ENCODE measurements at places on chromosomes 4 and X. TPM values are rescaled to one million over a fixed set of nuclear protein-coding genes. Genes with fewer than 3 reads are reported as not detected.

The SRPK3 gene
- total RNA-seq, result 0.40 TPM

The PDLIM3 gene
- 3.3 TPM for total RNA-seq

DNA sequence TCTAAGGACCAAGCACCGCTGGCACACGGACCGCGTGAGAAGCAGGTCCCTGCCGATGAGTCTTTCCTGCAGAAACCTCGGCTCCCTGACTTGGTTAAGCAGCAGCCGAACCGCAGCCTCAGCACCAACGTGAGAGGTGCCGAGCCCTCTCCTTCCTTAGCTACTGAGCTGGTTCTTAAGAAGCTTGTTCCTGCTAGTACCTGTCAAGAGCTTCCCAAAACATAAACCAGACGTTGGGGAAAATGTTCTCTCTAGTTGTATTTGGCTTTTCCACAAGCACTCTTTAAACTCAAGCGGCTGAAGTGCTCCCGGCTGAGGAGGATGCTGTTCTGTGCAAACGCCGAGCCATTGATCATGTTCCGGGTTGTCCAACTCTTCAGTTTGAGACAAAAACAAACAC lies 29.3 kb upstream of the TLR3 start:
- no peaks in the 10 kb centered on the region for H3K36me3 ChIP-seq
- H3K27me3 ChIP-seq, result no peaks in the 10 kb centered on the region
- no peaks in the 10 kb centered on the region for H3K4me1 ChIP-seq
- DNase-seq, result no peak
- no peak overlapping the region for H3K4me3 ChIP-seq

GRCh38 chrX:129574214-129574613 lies 34.2 kb downstream of the OCRL start:
- no peaks in the 10 kb centered on the region for H3K27me3 ChIP-seq
- H3K27ac ChIP-seq, result no peak overlapping the region
- DNase-seq, result no peak

- 0 out of 2 replicates have a peak, but pooled peaks cover 10% of the 10 kb centered on the region for H3K36me3 ChIP-seq
- DNase-seq, result no peak
- H3K27me3 ChIP-seq, result no peaks in the 10 kb centered on the region
- no peak overlapping the region for H3K4me3 ChIP-seq
Observed at GRCh38 chrX:119407681-119408080, 8.5 kb downstream of the SLC25A43 start.

DNA sequence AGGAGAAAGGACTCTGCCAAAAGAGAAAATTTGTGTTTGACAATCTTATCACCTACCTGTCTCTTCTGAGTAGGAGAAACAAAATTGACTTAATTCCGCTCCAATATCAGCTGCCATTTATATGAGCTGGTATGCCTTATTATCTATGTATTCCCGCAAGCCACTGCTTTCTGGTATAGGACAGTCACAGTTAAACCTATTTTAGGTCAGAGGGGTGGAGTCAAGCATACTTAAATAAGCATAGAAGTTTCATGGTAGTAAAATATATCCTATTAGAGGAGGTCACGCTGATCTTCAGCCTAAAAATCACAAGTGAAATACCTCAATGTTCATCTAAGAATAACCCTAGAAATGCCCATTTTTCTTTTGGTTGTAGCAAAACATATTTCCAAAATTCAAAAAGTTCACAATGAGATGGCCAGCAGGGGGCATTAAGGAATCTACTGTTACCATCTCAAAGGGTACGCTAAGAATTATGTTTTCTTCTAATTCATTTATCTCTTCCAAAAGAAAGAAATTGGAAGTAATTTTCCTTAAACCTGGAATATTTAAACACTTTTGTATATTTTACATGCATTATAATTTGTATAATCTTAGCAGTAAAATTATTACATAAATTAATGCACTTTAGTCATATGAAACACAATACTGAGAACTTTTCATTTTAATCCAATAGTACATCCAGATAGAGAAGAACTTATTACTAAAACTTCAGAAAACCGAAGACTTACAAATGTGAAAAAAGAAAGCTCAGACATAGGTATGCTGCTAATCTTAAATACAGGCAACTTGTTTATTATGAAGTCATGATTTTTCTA lies 10.5 kb downstream of the PPAT start:
- DNase-seq, result no peak
- H3K4me3 ChIP-seq, result no peak overlapping the region
- no peaks in the 10 kb centered on the region for H3K36me3 ChIP-seq

DNA sequence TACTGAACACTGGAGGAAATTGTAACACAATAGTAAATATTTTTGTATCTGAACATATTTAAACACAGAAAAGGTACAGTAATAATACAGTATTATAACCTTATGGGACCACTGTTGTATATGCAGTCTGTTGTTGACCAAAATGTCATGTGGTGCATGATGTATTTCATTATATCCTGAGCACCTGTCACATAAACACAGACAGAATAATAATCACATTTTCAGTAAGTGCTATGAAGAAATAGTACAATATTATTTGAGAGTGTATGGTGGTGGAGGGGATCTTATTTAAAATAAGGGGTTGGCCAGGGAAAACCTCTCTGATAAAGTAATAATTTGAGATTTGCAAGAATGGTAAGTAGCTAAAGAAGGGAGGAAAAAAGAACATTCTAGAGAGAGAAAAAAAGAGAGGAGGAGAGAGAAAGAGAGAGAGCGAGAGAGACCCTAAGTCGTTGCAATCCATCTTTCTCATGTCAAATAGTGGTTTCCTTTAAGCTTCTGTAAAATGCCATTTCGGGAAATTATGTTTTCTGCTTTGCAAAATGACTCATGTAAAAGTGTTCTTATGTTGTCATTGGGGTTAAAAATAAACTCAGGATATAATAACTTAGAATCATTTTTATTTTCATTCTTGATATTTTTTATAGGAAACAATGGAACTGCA lies 19.3 kb upstream of the CLNK start:
- DNase-seq, result no peak
- no peak overlapping the region for H3K4me3 ChIP-seq
- no peak overlapping the region for H3K27ac ChIP-seq
- no peaks in the 10 kb centered on the region for H3K36me3 ChIP-seq
- no peaks in the 10 kb centered on the region for H3K4me1 ChIP-seq
- H3K27me3 ChIP-seq, result no peaks in the 10 kb centered on the region

GRCh38 chr4:123696687-123697086 lies 300.1 kb downstream of the SPRY1 start:
- H3K4me3 ChIP-seq, result no peak overlapping the region
- no peaks in the 10 kb centered on the region for H3K27me3 ChIP-seq
- no peaks in the 10 kb centered on the region for H3K4me1 ChIP-seq
- no peak overlapping the region for H3K27ac ChIP-seq
- no peak for DNase-seq

- no peak overlapping the region for H3K4me3 ChIP-seq
- no peak overlapping the region for H3K27ac ChIP-seq
- H3K4me1 ChIP-seq, result peaks cover 27% of the 10 kb centered on the region
- no peaks in the 10 kb centered on the region for H3K27me3 ChIP-seq
- H3K36me3 ChIP-seq, result no peaks in the 10 kb centered on the region
Observed at GRCh38 chr4:86592553-86593249, 1.4 kb upstream of the PTPN13 start.

DNA sequence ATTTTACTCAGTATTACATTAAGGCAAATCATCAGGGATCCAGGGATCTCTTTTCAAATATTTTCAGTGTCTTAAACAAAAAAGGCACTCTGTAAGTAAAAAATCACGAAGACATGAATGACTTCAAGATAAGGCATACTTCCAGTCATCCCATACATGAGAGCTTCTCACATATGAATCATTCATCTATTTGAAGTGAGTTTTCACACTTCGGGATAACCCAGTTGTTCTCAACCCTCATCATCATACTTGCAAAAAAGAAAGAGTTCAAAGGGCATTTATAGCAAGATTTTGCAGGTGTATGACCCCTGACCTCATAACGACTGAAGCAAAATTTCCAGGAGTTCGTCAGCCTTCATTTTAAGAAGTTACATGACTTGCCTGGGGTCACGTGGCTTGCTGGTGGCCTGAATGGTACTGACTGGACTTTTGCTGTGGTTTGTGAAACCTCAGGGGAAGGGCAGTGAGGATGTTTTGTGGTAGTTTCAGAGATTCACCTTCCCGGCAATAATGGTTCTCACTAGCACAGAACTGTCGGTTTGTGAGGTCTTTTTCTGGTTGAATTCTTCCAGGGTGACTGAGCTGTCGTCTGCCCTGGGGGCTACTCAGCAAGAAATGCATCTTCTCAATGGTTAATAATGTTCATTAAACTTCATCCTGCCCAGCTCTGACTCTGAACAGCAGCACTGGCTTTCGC lies 115.8 kb upstream of the SHISA3 start:
- peaks cover 21% of the 10 kb centered on the region for H3K27me3 ChIP-seq
- no peak overlapping the region for H3K4me3 ChIP-seq
- no peaks in the 10 kb centered on the region for H3K4me1 ChIP-seq
- H3K27ac ChIP-seq, result no peak overlapping the region

GRCh38 chr4:79650794-79651431 lies 242.9 kb upstream of the GK2 start:
- no peak for DNase-seq
- no peaks in the 10 kb centered on the region for H3K4me1 ChIP-seq
- no peaks in the 10 kb centered on the region for H3K27me3 ChIP-seq
- no peak overlapping the region for H3K4me3 ChIP-seq
- H3K27ac ChIP-seq, result no peak overlapping the region
- H3K36me3 ChIP-seq, result no peaks in the 10 kb centered on the region

- no peak overlapping the region for H3K4me3 ChIP-seq
- no peaks in the 10 kb centered on the region for H3K4me1 ChIP-seq
- DNase-seq, result no peak
- no peaks in the 10 kb centered on the region for H3K36me3 ChIP-seq
Observed at GRCh38 chr4:136526517-136526916, 1005.8 kb downstream of the PCDH18 start.

- no peak for DNase-seq
- no peaks in the 10 kb centered on the region for H3K36me3 ChIP-seq
- H3K4me1 ChIP-seq, result peaks cover 15% of the 10 kb centered on the region
- H3K27ac ChIP-seq, result no peak overlapping the region
- H3K4me3 ChIP-seq, result no peak overlapping the region
Observed at GRCh38 chr4:55365345-55365728, 19.3 kb downstream of the SRD5A3 start.

DNA sequence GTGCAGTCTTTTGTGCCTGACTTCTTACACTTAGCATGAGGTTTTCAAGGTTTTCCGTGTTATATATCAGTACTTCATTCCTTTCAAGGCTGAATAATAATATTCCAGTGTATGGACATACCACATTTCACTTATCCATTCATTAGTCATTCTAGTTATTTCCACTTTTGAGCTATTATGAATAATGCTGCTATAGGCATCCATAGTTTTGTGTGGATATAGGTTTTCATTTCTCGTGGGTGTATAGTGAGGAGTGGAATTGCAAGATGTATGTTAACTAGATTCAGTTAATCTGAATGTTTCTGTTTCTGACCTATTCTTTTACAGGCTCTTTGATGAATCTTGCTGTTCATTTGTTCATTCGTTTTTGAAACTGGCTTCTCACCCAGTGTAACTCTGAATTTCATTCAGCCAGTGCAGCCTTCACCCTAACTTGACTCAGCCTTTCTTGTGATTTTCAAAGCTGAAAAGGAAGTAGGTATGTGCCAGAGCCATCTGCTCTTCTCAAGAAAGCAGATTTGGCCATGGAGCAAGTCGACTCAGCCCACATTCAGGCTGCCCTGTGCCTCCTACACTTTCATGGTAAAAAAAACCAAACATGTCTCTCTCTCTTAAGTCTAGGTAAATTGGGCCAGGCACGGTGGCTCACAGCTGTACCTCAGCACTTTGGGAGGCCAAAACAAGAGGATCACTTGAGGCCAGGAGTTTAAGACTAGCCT lies 56.3 kb upstream of the NOCT start:
- H3K4me1 ChIP-seq, result peaks cover 4% of the 10 kb centered on the region
- H3K27me3 ChIP-seq, result no peaks in the 10 kb centered on the region
- no peaks in the 10 kb centered on the region for H3K36me3 ChIP-seq

GRCh38 chrX:70331161-70331560 lies 41.3 kb downstream of the KIF4A start:
- DNase-seq, result no peak
- H3K27me3 ChIP-seq, result no peaks in the 10 kb centered on the region

- H3K27ac ChIP-seq, result no peak overlapping the region
- no peaks in the 10 kb centered on the region for H3K4me1 ChIP-seq
- H3K27me3 ChIP-seq, result no peaks in the 10 kb centered on the region
- DNase-seq, result no peak
- no peaks in the 10 kb centered on the region for H3K36me3 ChIP-seq
Observed at GRCh38 chr4:100849319-100849718, 331.5 kb upstream of the EMCN start.

GRCh38 chrX:74449322-74449936 lies 28.1 kb downstream of the SLC16A2 start:
- H3K4me1 ChIP-seq, result peaks cover 36% of the 10 kb centered on the region
- peak overlapping the region; percentile 83 for H3K27ac ChIP-seq
- H3K36me3 ChIP-seq, result no peaks in the 10 kb centered on the region

DNA sequence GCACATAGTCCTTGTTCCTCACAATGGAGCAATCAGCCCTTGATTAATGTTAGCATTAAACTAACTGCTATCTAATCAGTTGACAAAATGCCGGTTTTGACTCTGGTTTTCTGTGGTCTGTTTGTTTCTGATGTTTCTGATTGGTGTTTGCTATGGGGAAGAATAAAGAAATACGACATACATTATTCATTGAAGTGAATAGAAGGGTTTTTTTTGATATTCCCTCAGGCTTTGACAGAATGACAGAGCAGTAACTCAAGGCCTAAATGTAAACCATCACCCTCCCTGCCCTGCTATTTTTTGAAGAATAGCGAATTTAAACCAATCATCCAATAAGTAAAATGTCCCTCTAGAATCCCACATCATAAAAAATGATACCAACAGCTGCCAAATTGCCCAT lies 65.5 kb upstream of the HS3ST1 start:
- peaks cover 7% of the 10 kb centered on the region for H3K4me1 ChIP-seq
- H3K4me3 ChIP-seq, result no peak overlapping the region
- no peak overlapping the region for H3K27ac ChIP-seq
- DNase-seq, result no peak
- no peaks in the 10 kb centered on the region for H3K36me3 ChIP-seq

- no peak overlapping the region for H3K4me3 ChIP-seq
- H3K36me3 ChIP-seq, result no peaks in the 10 kb centered on the region
- DNase-seq, result no peak
- no peaks in the 10 kb centered on the region for H3K27me3 ChIP-seq
Observed at GRCh38 chrX:9476810-9477575, 12.1 kb downstream of the TBL1X start.

- H3K36me3 ChIP-seq, result no peaks in the 10 kb centered on the region
- DNase-seq, result peak; percentile 16
- H3K27ac ChIP-seq, result no peak overlapping the region
- no peaks in the 10 kb centered on the region for H3K4me1 ChIP-seq
- no peaks in the 10 kb centered on the region for H3K27me3 ChIP-seq
- H3K4me3 ChIP-seq, result no peak overlapping the region
Observed at GRCh38 chr4:148716431-148717052, 274.3 kb upstream of the NR3C2 start.

Data from PC-9 (cell line).